GOT3 (cell line): ENCODE measurements at places on chromosomes 11 and 22.

- DNase-seq = no peak
Observed at GRCh38 chr22:50610581-50610980, 10.0 kb downstream of the MAPK8IP2 start.

- DNase-seq = no peak
Observed at GRCh38 chr11:33651990-33652389, 48.6 kb downstream of the C11orf91 start.

GRCh38 chr11:1134848-1135445 is 22.8 kb upstream of the MUC5AC start:
- DNase-seq = no peak

DNA sequence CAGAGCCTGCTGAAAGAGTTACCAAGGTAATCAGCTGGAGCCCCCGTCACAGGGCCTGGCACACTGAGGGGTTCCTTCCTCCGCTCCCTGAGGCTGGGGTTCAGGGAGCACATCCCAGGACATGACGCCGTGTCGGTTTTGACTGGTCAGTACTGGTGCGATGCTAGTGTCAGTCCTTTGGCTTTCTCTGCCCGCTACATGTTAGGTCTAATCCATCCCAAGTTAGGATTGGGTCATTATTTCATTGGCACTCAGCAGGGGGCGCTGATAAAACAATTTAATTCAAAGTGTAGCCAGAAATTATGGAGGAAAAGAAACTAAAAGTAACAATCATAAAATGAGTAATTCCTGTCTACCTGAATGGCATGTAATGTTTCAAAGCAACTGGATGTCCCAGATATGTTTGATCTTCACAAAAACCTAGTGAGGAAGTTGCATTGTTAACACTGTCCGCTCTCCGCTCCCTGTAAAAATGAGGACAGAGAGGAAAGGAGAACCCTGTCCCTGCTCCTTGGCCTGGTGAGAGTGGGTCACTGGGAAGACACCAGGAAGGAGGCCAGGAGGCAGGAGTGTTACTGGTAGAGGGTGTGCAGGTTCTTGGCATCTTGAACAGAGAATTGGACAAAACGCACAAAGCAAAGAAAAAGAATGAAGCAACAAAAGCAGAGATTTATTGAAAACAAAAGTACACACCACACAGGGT is 27.1 kb downstream of the TSKU start:
- DNase-seq = no peak

DNA sequence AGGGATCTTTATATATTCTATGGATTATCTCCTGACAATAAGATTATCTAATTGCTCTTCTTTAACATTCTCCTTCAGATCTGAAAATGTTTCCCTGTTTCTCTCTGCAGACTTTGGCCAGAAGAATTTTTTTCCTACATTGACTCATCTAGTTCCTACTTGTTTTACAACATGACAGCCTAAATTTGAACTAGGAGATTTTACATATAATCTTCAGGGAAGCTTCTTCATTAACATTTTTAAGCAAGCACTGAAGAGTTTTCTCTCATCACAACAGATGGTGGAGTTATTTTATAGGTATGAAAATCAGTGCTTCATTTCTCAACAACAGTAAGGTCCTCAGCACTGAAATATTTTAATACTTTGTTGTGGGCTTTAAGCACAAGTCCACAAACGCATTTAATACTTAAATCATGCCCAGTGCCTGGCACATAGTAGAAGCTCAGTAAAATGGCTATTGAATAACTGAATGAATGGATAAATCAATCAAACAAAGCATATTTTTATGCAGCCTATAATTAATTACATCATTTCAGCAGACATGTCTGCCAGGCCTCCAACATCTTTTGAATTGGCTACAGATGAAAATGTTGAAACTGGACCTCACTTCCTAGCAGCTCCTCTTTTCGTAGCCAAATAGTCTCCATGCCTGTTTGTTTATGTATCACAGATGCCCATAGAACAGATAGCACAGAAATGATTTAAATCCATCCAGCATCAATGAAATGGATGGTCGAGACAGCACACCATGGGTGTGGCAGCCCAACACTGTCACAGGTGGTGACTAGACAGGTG is 117.3 kb upstream of the POU2AF2 start:
- DNase-seq = no peak

GRCh38 chr22:40654522-40655167 is 18.1 kb upstream of the MRTFA start:
- DNase-seq = no peak

GRCh38 chr11:92227959-92228935 is 3.6 kb downstream of the FAT3 start:
- DNase-seq = no peak

- DNase-seq = no peak
Observed at GRCh38 chr11:62974848-62975522, 9.8 kb downstream of the SLC22A6 start.

- DNase-seq = no peak
Observed at GRCh38 chr11:27055065-27055682, 14.6 kb downstream of the BBOX1 start.

DNA sequence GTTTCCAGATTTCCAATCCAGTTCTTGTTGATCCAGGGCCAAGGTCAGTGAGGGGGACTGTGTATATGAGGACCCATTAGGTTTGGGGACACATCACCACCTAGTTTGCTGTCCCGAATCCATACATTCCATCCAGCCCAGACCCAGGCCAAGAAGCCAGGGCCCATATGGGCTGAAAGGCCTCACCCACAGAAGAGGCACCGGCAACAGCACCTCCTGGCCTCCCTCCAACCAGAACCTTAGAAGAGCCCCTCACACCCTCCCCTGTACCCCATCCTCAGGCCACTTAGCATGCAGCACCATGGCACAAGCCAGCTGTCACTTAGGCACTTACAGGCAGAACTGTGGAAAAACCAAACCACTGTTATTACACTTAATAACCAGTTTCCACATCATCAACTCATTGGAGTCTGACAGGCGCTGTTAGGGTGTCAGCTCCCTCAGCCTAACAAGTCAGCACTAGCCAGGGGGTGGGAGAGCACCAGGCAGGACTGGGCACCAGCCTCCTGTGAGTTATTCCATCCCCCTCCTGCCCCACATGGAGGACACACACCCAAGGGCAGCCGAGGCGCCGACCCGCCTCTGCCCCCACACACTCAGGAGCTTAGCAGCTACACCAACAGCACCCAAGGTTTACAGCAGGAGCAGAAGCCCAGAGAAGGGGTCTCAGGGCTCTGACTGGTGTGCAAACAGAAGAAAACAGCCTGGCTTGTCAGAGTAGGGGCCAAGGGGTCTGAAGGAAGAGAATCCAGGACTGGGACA is 132.0 kb downstream of the BUD13 start:
- no peak for DNase-seq

DNA sequence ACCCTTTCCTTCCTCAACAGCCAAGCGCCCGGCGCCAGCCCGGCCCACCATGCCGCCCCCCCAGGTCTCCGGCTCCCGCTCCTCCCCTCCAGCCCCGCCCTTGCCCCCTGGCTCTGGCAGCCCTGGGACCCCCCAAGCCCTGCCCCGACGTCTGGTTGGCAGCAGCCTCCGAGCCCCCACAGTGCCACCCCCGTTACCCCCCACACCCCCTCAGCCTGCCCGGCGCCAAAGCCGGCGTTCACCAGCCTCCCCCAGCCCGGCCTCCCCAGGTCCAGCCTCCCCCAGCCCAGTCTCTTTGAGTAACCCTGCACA is 3.3 kb upstream of the PDXP start:
- no peak for DNase-seq

GRCh38 chr11:69842746-69843528 is 23.7 kb upstream of the FGF3 start:
- DNase-seq = no peak

- no peak for DNase-seq
Observed at GRCh38 chr11:118142081-118142480, 10.5 kb downstream of the SCN4B start.

DNA sequence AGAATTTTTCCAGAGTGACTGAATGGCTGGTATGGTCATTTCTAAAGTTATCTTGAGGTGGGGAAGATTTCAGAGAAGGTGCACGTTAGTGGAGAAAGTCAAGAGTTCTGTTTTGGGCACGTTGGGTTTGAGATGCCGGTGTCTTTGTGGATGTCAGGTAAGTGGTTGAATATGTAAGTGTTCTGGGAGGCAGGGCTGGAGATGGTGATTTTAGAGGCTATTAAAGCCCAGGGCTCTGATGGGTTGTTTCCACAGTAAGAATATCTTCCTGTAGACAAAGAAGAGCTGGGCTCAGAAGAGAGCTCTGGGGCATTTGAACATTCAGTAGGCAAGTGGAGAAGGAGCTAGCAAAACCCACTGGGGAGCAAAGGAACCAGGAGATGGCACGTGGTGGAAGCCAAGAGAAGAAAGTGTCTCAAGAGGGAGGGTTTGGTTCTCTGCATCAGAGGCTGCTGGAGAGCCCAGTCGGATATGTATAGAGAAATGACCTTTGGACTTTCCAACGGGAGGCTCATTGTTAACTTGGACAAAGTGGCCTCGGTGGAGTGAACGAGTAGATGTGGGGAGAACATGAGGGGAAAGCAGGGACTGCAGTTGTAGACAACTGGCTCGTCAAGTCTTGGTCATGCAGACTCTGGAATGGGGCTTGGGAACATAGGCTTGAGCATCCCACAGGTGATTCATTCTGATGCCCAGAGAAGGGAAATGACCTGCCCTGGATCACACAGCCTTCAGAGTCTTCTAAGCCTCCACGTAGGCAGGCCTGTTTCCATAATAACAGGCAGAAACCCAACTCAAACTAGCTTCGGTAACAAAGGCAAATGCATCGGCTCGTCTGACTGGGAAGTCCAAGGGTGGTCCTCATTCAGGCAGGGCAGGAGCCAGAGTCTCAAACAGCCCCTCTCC is 98.4 kb upstream of the PARVA start:
- no peak for DNase-seq

DNA sequence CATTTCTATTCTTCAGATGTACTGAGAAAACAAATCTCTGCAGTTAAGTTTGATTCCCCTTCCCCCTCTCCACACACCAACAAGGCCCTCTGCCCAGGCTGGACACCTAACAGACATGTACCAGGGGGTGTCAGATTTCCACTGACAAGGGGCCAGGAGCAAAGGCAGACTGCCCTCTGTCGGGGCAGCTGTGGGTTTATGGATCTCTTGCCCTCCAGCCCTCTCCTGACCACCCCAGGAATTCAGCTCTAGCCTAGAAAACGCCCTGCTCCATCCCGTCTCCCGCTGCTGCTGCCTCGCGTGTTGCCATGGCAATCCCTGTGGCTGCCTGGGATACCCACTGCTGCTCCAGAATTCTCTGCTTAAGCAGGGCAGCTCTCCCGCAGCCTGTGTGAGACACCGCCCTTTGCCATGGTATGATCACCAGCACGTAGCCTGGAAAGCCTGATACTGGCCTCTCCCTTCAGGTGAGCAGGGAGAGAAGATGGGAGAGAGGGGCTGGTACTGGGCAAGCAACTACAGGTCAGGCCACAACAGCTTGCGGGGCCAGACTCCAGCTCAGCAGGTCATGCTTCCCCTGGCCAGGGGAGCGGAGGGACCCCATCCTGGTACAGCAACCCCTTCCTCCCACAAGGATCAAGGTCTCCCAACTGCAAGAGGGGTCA is 41.6 kb downstream of the BUD13 start:
- DNase-seq = no peak

DNA sequence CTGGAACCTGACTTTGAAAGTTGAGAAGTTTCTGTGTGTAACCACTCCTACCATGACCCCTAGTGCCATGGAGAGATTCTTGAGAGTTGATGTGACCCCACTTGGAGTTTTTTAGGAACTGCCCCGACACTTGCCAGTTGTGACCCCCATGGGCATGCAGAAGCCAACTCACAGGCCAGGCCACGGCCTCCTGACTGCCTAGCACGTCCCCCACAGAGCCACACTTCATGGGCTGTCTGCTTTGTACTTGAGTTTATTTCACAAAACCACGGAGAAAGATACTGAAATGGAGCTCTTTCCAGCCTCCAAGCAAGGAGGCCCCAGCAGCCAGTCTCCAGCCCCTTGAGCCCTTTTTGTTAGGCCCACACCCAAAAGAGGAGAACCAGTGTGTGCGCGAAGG is 8.4 kb downstream of the CYB5R2 start:
- DNase-seq = no peak

DNA sequence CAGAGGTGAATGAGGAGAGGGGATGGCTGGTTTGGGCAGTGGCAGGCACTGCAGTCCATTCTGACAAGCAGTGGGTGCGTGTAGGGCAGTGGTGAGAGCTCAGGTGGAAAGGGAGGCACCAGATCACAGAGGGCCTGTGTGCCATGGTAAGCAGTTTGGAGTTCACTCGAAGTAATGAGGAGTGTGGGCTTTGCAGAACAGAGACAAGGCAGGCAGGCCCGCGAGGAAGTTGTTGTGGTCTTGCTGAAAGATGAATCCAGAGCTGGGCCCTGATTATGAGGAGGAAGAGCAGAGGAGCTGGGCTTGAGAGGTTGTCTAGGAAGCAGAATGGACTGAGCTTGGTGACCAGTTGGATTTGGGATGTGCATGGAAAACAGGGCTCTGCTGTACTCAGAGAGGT is 1.6 kb upstream of the DNAJB13 start:
- no peak for DNase-seq

- DNase-seq = no peak
Observed at GRCh38 chr11:94423507-94423906, 22.3 kb upstream of the GPR83 start.

DNA sequence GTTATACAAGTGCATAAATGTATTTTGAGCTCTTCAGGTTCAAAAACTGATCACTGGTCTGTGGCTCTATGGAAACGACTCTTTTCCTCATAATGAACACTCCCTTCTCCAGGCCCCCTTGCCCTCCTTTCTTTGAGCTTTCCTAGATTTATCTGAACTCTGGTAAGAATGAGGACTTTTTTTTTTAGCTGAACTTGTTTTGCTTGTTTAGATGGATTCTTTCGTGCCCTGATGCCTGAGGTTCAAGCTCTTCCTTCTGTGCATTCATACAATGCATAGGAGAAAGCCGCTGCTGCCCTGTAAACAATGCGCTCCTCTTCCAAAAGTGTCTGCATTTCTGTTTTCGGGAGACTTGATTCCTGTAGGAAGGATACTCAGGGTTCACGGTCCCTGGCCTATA is 205.1 kb downstream of the TENM4 start:
- DNase-seq = no peak

DNA sequence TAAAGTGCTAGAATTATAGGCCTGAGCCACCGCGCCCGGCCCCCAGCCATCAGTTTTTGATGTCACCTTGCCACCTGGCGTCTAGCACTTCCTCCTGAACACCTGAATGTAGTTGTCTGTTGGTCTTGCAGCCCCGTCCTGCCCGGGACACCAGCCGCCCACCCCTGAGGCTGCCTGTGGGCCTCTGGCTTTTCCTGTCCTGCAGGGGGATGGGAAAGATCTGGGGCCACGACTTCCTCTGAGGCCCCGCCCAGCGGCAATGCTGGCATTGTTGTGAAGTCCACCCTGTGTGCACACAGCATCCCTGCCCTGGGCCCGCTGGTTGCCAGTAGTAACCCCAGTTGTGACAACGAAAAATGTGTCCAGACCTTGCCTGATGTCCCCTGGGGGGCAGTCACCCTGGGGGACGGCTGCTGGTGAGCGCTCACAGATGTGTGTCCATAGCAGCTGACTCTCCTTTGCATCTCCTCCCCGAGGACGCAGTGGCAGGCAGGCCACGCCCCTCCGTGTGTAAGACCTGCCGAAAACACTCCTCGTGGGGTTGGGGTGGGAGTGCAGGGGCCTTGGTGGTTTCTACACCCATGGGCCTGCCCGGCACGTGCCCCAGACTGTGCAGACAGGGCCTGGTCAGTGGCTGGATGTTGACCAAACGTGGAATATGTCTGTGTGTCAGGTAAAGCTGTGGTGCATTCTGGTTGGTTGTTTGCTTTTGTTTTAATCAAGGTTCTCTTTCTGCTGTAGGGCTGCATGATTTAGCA is 6.8 kb downstream of the SELENOO start:
- DNase-seq = no peak

- no peak for DNase-seq
Observed at GRCh38 chr11:65102142-65103095, 6.4 kb downstream of the VPS51 start.

- no peak for DNase-seq
Observed at GRCh38 chr11:63443714-63444113, 47.3 kb downstream of the PLAAT5 start.
